NCI-H2227 treated with DMSO at 0.1 percent for 48 hours (cell line): ENCODE measurements at places on chromosomes 6 and 20.

GRCh38 chr6:1659816-1660215 lies 50.1 kb downstream of the FOXC1 start:
- DNase-seq = no peak

GRCh38 chr6:16621002-16621401 lies 140.3 kb downstream of the ATXN1 start:
- DNase-seq = no peak

GRCh38 chr20:57048027-57048869 lies 218.2 kb downstream of the BMP7 start:
- no peak for DNase-seq

- no peak for DNase-seq
Observed at GRCh38 chr6:95280686-95281273, 296.6 kb upstream of the MANEA start.

DNA sequence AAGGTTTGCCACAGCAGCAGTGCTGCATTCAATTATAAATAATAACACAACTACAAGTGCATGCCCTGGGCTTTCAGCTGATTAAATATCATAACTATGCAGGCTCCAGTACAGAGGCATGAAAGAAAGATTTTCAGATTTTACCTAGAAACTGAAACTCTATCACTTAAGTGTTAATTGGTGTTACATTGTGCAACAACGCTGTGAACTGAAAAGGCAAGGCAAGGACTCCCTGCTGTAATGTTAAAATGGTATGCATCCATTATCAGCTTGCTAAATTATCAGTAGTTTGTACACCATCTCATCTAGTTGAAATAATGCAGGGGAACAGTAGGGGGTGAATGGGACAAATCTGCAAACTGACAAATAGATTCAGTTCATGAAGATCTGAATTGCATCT lies 976.7 kb upstream of the MANEA start:
- DNase-seq = no peak

DNA sequence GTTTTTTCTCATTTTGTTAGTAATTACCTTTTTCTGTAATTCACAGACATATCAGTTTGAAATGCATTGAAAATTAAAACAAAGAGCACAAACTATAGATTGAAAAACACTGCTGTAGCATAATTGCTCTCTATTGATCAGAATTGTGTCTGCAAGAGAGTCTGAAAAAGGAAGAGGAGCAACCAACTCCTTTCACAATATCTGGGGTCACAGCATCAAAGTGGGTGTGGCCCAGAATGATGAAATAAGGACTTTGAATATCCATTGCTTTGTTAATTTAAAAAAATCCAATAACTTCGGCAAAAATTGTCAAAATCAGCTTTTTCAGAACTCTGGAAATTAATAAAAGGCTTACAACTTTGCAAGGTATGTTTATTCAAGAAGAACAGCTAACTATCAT lies 99.2 kb downstream of the MYLK4 start:
- no peak for DNase-seq

- DNase-seq = no peak
Observed at GRCh38 chr6:84638286-84638685, 126.1 kb downstream of the TBX18 start.

DNA sequence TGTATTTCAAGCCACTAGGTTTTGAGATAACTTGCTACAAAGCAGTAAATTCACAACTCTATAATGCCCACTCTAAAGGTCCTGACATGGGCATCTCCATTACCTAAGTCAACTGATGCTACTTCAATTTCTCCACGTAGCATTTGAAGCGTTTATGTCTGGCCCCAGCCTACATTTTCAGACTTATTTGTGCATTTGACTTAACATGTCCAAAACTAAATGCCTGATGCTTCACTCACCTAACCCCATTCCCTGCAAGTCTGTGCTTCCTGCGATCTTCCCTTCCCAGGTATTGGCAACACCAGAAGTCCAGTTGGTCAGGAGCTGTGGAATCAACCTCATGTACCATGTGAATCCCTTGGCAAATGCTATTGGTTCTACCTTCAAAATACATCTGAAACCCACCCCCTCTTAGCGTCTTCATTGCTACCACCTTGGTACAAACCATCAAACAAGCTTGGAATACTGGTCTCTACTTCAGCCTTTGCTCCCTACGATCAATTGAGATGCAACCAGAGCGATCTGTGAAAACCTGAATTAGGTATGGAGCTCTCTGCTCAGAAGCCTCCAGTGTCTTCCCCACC lies 12.8 kb upstream of the ZNFX1 start:
- DNase-seq = no peak

DNA sequence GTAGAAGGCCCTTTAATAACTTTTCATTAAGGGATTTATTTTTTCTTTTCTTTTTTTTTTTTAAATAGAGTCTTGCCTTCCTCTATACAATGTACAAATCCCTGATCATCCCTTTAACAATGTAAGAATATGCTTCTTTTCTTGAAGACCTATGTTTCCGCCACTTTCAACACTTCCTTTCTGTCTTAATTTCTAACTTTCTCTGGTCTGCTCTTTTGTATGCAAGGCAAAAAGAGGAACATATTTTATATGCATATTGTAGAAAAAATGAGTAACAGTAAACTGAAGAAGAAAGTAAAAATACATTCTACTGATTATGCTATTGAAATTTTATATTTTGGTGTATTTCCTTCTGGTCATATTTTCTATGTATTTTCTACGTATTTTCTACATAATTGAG lies 484.7 kb downstream of the TFAP2B start:
- no peak for DNase-seq

GRCh38 chr20:42260184-42260583 lies 642.0 kb upstream of the CHD6 start:
- DNase-seq = no peak

DNA sequence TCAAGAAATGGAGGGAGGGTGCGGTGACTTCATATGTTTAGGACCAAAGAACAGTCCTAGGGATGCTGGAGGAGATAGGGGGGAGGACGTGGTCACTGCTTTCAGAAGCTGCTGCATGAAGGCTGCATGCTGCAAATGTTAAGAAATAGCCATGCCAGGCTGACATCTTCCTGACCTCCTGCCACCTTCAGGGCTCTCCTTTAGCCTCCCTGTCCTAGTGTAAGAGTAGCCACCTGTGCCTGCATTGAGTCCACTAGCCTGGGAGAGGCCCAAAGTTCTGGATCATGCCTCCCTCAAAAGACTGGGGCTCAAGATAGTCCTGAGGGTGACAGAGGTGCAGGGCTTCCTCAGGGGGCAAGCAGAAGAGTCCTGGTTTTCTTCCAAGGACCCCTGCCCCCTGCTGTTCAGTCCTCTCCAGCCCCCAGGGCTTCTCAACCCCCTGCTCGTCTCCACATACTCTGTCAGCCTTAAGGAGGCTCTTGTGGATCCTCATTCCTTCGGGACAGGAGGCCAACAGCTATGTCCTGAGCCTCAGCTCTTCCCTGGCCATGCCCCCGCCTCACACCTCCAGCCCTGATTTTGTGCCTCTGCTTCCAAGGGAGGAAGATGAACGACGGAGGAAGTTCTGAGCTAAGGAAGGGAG lies 96.3 kb downstream of the MRPL14 start:
- no peak for DNase-seq

- no peak for DNase-seq
Observed at GRCh38 chr20:1920252-1920651, 25.0 kb downstream of the SIRPA start.

- DNase-seq = no peak
Observed at GRCh38 chr20:24943731-24944130, 5.3 kb upstream of the CST7 start.

DNA sequence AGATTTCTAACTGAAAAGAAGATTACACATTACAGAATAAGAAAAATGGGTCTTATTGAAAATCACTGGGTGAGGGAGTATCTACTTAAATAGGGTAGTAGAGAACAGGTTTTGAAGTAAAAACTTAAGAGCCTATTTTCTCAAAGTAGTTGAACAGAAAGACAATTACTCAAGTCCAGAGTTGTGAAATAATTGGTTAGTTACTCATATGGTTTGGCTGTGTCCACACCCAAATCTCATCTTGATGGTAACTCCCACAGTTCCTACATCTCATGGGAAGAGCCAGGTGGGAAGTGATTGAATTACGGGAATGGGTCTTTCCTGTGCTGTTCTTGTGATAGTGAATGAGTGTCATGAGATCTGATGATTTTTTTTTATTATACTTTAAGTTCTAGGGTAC lies 1035.3 kb upstream of the GJE1 start:
- no peak for DNase-seq

GRCh38 chr6:40832691-40833090 lies 206.3 kb downstream of the UNC5CL start:
- peak; percentile 14 for DNase-seq

DNA sequence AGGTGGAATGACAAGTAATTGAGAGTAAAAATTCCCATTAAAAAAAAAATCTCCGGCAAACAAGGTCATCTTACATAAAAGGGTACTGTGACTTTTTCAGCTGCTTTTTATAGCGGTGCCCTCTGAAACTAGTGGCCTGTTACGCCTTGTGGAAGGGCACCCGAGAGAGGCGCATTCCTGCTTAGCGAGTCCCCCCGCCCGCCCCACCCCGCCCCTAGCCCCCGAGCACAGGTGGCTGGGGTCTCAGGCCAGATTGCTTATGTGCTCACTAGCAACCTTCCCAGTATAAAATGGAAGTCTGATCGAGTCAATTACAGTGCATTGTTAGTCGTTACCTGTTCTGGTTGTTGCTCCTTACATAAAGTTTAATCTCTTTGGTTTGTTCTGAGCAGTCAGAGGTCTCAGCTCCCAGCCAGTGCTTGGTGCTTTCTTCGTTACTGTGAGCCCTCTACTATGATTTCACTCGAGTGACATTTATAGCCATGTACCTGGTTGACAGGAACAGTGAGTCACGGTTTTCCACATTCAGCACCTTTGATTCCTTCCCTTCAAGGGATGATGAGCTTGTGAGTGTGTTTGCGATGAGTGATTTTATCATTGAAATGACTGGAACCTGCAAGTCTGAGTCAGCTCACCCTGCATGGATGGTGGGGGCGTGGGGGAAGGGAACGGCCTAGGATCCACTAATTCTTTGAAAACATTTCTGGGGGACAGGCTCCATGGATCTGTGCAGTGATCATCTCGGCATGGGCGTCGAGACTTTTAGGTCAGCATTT lies 47.6 kb downstream of the ZDHHC14 start:
- no peak for DNase-seq

GRCh38 chr6:147154454-147154853 lies 49.8 kb upstream of the STXBP5 start:
- DNase-seq = no peak

GRCh38 chr6:31122791-31123706 lies 2.8 kb upstream of the CDSN start:
- DNase-seq = no peak

DNA sequence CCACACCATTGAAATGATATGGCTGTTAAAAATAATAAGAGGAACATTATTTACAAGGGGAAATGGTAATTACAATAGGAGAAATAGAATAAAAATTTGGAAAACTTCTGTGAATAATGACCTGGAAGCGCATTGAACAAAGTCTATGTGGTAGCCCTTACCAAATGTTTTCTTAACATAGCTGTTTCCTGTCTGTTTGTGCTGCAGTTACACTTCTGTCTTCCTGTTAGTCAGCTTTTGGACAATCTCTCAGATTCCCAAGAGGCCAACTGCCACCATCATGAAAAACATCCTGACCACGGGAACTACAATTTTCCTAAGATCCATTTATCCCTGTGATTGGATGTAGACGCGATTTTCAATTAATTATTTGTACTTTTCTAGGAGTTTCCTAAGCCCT lies 754.4 kb upstream of the MARCKS start:
- DNase-seq = no peak

DNA sequence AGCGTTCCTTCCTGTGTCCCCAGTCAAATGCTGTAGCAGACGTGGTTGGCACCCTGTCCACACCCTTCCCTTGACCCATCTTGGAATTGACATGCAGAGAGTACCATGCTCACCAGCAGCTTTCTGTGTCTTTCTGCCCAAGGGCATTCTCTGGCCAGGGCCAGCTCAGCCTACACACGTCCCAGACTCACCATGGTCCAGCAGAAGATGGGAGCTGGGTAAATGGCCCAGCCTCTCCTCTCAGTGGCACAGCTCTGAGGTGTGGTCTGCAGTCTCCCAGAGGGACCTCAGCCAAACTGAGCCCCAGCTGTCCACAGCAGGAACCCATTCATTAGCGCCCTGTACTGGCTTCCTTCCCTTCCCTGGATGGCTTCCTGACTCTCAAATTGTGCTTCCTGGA lies 31.1 kb upstream of the BLCAP start:
- no peak for DNase-seq

GRCh38 chr6:101458336-101458735 lies 64.8 kb downstream of the GRIK2 start:
- DNase-seq = no peak

GRCh38 chr6:46629691-46630090 lies 22.9 kb downstream of the CYP39A1 start:
- no peak for DNase-seq

DNA sequence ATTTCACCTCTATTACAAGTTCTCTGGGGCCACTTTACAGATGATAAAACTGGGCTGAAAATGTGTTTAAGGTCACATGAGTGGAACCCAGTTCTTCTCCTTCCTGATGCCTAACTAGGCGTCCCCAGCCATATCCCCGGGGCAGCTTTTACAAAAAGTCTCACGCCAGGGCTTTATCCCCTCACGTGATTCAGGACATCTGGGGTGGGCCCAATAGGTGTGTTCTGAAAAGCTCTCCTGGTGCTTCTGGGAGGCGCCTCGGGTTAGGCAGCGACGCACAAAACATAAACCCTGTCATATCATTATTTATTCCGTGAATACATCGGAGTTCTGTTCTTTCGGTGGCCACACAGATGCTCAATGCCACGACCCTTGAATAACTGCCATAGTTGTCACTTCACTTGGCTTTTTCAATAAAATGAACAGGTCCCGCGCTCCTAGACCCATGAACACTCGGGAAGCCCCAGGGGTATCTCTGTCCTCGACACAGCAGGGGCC lies 32.1 kb downstream of the SF3B5 start:
- peak; percentile 34 for DNase-seq

DNA sequence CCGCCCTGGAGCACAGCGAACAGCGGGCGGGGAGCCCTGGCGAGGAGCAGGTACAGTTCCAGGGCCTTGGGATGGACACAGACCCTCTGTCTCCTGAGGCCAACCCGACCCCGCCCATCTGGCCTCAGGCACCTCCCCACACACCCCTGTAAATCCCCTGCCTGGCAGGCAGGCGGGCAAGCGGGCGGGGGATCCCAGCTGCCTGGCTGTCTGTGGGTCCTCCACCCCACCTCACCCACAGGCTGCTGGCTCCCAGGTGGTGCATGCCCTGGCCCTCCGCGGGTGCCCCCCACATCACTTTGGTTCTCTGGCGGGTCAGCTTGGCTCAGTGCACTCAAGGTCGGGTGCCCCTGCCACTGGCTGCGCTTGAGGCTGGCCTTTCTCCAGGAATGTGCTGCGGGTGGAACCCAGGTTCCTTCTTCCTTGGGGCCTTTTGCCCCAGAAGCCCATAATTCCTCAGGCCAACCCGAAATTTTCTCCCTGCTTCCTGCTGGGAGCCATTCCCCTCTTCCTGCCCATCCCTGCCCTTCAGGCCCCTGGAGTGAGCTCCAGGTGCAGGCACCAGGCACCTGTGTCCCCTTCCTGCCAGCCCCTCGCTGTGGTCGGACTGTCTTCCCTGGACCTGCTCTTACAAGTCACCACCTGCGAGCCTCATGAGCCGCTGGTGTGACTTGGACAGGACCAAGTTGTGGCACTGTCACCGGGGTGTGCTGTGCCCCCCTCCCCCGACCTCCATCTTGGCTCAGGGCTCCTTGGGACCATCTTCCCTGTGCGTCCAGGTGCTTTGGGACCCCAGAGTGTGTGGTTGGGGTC lies 5.3 kb upstream of the TNFRSF6B start:
- no peak for DNase-seq
